NCI-H446 treated with DMSO at 0.1 percent for 48 hours (cell line): ENCODE measurements at places on chromosomes 5 and 9.

DNA sequence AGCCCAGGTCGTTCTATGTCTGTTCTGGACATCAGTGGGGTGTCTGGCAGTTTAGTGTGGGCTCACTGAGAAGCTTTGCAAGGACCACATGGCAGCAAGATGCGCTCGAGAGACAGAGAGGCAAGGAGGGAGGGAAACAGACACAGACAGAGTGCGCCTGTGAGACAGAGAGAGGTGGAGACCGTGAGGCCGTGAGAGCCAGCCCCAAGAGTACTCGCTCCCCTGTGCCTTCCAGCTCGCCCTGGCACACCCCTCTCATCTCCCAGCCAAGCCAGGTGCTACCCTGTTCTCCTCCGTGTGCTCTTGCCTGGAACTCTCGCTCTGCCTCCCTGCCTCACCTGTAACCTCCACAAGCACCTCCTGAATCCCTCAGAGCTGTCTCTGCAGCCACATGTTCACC lies 106.8 kb downstream of the EHMT1 start:
- DNase-seq, result no peak

DNA sequence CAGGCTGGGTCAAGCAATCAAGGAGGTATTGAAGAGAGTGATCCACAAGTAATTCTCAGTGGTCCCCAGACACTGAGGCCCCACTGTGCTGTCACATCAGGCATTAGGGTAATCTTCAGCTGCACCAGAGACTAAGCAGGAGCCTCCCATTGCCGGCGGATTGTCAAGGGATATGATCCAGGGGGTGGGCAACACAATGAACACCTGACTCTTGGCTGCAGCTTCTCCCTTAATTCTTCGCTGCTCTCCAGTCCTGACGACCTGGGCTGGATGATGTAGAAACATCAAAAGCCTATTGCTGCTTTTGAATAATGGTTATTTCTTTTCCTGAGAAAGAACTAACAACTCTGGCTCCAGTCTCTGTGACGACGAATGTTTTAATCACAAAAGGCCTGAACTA lies 78.4 kb upstream of the IFNK start:
- DNase-seq, result no peak

GRCh38 chr9:8036914-8037524 lies 237.4 kb upstream of the DMAC1 start:
- no peak for DNase-seq

- DNase-seq, result no peak
Observed at GRCh38 chr9:72304538-72304937, 60.5 kb downstream of the ZFAND5 start.

- no peak for DNase-seq
Observed at GRCh38 chr5:108255468-108255867, 126.4 kb downstream of the FBXL17 start.

DNA sequence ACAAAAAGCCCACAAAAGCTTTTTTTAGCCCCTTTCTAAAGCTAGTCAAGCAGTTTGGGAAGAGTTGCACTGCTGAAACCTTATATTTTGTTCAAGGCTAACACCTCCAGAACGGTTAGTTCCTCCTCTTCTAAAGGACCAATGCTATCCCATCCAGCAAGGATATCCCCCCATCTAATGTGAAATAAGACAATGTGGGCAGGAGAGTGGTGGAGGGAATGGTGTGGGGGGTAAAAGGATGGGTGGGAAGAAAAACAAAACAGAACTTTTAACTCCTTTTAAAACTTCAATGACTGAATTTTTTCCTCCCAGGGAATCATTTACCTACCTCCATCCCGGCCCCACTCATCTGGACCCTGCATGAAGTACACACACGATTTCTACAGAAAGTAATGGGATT lies 21.2 kb downstream of the PTCH1 start:
- DNase-seq, result no peak

DNA sequence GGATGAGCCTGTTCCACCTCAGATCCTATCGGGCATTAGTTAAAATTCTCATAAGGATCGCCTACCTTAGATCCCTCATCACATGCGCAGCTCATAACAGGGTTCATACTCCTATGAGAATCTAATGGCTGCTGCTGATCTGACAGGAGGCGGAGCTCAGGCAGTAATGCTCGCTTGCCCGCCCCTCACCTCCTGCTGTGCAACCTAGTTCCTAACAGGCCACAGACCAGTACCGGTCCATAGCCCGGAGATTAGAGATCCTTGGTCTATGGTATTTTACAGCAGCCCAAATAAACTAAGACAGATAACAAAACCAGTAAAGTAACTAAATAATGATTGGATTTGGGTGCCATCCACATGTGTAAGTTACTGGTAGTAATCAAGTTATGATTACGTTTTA lies 17.5 kb downstream of the GOLPH3 start:
- no peak for DNase-seq

GRCh38 chr9:36113999-36114398 lies 22.5 kb upstream of the GLIPR2 start:
- no peak for DNase-seq

DNA sequence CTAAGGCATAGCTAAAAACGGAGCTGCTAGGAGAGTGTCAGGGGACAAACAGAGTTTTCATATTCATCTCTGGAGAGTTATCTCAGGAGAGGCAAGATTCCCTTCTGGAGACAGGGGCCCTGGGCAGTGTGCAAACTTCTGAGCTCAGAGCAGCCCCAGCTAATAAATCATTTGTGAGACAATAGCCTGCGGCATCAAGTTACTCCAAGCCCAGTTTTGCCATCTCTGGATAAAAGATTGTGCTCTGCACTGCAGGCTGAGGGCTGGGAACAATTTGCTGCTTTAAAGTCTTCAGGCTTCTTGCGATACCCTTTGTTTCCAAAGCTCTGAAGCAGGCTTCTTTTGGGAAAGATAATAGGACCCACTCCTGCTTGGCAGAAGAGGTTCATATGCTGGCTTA lies 164.3 kb upstream of the BRINP1 start:
- DNase-seq, result no peak

GRCh38 chr9:14349146-14349446 lies 35.2 kb upstream of the NFIB start:
- no peak for DNase-seq

DNA sequence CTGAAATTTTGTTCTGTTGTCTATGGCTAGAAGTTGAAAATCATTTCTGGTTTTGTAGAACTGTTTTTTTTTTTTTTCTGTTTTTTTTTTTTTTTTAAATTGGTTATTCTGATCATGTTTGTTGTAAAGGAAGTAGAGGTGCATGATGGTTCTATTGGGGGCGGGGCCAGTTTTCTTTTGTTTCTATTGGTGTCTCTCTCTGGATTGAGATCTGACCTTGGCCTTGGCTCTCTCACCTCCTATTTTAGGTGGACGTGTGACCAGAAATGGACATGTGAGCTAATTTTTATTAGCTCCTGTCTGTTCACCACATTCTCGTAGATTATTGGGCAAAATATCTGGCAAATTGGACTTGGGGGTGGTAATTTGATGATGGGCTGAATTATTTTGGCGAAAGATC lies 3.2 kb downstream of the ZNF618 start:
- no peak for DNase-seq

DNA sequence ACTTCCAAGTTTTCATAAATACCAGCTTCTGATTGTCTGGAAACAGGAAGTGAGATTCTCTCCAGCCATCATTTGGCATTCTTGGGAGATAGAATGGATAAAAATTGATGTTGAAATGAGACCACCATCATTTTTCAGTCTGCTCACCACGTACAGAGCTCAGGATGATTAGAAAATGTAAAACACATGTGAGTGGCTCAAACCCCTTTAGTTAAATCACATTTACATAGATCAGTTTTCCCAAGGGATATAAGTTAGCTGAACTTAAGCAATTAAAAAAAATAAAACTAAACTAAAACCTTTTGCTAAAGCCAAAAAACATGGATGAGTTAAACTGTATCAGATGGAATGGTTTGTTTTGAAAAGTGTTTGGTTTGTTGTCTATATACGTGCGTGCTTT lies 37.1 kb upstream of the GDNF start:
- DNase-seq, result no peak

GRCh38 chr5:134097211-134097749 lies 17.2 kb upstream of the TCF7 start:
- DNase-seq, result no peak

DNA sequence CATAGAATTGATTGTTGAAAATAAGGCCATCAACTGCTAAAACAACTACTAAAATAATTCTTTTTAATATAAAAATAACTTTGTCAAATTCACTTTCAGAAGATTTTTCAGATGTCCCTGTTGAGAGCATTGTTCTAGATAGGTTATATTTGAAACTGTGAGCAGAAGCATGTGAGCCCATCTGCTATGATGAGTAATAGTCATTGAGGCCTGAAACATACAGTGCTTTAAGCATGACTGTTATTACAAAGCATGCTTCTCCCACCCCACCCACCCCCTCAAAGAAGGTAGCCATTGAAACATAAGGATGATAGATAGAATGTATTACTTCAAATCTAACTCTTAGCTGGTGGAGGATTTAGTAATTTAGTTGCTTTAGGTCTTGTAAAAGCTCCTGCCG lies 86.0 kb downstream of the UHRF2 start:
- DNase-seq, result no peak

DNA sequence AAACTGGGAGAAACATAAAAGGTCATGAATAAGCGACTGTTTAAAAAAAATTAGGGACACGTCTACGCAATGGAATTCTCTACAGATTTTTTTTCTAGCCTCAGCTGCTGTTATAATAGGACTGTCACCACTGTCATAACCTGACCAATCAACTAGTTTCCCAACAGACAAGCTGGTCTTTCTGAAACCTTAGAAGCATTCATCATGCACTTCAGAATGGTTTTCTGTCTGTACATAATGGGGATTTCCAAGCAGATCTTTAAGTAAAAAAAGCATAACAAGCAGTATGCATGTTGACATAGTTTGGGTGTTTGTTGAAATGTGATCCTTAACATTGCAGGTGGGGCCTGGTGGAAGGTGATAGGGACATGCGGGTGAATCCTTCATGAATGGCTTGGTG lies 58.3 kb upstream of the SEMA6A start:
- DNase-seq, result no peak

- no peak for DNase-seq
Observed at GRCh38 chr9:8533681-8534080, 734.1 kb upstream of the DMAC1 start.

GRCh38 chr9:911005-911404 lies 65.5 kb upstream of the DMRT3 start:
- DNase-seq, result no peak

DNA sequence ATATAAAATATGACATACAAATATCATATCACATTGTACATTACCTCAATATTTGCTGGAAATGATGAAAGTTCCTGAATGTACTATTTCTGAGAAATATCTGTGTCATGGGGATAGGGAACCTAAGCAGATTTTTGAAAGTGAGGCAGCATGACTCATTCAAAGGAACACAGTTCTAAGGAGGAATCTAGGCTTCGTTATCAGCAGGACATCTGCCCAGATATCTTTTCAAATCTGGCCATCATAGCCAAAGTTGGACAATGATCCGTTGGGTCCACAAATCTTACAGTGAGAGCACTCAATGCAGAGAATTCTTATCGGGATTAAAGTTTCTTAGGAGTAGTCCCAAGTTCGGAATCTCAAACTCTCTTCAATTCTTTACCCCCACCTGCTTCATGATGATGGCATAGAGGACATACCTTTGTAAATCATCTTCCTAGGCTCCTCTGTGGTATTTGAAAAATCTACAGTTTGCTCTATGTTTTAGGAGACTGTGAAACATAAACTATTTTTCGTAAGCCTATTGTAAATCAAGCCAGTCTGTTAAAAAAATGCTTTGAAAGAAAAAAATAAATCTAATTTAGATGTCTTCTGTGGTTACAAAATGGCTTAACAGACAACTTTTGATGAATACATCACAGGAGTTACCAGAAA lies 29.4 kb upstream of the ALDH1A1 start:
- no peak for DNase-seq

- DNase-seq, result no peak
Observed at GRCh38 chr9:134233022-134233421, 68.7 kb upstream of the RNU6ATAC start.

DNA sequence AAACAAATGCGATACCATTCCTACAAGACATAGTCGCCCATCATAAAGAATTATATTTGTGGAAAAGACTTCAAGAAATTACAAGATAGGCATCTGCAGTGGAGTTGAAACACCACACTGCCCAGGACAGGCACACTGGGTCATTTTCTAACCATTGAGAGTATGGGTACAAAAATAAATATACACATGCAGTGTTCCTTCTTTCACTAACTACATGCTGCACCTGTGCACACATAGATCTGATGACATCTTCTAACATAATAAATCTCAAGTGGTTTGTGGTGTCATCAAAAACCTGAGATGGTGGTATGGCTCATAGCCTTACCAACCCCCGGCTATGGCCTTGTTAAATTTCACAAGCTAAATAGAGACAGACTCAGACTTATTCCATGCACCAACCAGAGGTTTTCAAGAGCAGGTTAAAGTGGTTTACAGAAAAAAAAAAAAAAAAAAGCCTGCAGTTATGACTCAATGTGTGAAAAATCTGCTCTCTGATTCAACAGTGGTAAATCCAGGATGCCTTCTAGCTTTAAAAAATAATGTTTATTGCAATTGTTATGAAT lies 12.4 kb upstream of the NFIB start:
- peak; percentile 100 for DNase-seq

DNA sequence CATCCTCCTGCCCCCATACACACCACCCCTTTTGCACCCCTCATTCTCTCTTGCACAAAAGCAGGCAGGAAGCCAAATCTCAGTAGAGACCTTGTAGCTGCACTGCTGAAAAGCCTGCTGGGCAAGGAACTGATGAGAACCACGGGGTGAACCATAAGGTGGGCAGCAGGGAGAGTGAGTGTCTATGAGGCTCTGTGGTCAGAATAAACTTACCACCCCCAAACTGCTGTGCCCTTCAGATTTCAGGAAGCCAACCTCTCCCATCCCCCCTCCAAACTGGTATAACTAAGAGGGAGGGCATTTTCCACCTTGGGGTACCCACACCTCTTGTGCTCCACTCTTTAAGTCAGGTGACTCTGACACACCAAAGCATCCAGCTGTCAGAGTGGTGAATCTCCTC lies 471.4 kb downstream of the SPOCK1 start:
- DNase-seq, result no peak

DNA sequence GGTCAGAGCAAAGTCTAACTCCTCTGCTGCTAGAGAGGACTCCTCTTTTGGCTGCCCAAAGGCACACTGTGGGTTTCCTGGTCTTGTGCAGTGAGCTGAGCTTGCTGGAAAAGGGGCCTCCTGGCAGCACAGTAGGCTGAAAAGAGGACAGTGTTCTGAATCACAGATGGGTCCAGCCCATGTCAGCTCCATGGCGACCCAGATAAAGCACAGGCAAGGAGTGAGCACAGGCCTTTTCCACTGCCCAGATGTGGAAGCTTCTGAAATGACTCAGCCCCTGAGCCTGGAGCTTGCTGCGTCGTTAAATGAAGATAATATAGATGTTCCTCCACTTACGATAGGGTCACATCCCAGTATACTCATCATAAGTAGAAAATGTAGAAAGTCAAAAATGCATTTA lies 8.1 kb downstream of the CCDC180 start:
- no peak for DNase-seq
